ENCODE measurements at places on chromosomes 3 and 15.

DNA sequence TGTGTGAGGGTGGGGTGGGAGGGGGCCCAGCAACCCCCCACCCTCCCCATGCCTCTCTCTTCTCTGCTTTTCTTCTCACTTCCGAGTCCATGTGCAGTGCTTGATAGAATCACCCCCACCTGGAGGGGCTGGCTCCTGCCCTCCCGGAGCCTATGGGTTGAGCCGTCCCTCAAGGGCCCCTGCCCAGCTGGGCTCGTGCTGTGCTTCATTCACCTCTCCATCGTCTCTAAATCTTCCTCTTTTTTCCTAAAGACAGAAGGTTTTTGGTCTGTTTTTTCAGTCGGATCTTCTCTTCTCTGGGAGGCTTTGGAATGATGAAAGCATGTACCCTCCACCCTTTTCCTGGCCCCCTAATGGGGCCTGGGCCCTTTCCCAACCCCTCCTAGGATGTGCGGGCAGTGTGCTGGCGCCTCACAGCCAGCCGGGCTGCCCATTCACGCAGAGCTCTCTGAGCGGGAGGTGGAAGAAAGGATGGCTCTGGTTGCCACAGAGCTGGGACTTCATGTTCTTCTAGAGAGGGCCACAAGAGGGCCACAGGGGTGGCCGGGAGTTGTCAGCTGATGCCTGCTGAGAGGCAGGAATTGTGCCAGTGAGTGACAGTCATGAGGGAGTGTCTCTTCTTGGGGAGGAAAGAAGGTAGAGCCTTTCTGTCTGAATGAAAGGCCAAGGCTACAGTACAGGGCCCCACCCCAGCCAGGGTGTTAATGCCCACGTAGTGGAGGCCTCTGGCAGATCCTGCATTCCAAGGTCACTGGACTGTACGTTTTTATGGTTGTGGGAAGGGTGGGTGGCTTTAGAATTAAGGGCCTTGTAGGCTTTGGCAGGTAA, 8.1 kb downstream of the FAM131A start:
- DNase-seq, result no peak

DNA sequence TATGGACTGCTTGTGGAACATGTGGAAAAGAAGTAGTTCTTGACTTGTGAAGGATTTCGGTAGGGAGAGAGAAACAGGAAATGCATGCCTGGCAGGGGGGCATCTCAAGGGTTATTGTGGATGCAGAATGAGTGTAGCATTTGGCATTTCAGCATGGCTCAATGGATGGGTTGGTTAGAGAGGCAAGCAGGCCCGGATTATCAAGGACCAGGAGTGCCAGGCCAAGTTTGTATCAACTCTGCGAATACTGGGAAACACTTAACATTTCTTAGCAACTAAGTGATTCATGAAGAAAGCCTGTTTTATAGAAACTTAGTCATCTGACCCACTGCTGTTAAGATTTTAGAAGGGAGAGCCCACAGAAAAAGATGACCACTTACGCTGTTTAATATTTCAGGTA, 33.6 kb downstream of the KIF15 start:
- no peak for DNase-seq

DNA sequence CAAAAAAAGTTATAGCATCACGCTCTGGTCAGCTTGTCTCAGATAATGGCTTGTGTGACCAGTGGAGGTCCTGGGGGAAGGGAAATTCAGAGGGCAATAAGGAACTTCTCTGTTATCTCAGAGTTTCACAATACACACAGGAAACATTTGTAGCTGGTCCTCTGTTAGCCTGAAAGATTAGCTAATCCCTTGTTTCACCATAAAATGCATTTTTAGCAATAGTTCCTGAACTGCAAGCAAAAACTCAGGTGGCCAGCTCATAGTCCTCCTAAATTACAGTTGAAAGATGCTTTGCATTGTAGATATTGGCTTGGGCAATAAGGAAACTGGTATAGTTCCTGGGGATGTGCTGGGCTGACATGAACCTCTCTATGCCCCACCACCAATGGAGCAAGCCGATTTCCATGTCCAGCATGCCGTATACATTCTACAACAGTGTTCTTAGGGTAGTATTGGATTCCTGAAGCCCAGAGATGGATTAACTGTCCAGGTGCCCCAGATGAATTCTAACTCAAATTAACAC, 141.5 kb upstream of the TBL1XR1 start:
- DNase-seq, result no peak

DNA sequence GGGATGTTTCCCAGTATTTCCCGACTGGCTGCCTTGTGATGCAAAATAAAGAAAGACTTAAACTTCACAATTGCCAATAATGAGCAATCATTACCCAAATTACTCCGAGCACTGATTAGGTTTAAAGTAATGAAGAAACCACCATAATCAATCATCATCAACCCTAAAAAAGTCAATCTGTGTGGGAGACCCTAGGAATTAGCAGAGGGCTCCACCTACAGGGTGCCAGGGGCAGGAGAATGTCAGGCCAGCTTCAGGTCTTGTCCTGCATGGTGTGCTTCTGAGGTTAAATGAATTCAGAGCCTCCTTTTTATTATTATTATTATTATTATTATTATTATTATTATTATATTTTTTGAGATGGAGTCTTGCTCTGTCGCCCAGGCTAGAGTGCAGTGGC, 478.0 kb upstream of the ARRDC4 start:
- DNase-seq, result no peak

GRCh38 chr3:165669967-165670366, 167.3 kb downstream of the BCHE start:
- no peak for DNase-seq

DNA sequence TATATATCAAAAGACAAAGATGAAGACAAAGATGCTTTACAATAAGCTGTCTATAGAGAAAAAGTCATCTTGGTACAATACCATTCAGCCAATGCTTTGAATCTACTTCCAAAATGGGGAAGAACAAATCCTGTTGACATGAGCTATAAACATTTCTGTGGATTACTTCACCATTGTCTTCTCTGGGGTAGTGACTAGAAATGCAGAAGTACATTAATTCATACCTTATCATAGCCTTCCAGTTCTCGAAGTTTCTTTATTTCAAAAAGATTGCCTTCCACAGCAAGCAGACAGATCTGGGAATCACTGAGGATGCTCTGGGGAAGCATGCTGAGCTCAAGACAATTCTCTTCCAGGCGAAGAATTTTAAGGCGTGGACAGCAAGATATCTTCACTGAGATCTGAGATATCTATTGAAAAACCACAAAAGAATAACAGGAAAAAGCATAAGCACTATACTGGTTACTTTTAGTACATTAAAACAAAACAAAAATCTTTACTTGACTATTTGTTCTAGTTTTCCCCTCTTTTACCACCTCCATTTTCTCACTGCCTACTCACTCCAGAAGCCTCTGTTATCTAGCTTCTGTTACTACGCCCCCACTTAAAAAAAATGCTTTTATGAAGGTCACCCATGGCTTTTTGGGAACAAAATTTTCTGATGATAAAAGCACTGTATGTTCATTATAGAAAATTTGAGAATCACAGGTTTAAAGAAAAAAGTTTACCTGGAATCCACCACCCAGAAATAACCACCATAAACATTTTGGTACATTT, 3.6 kb downstream of the LRRC57 start:
- DNase-seq, result no peak

DNA sequence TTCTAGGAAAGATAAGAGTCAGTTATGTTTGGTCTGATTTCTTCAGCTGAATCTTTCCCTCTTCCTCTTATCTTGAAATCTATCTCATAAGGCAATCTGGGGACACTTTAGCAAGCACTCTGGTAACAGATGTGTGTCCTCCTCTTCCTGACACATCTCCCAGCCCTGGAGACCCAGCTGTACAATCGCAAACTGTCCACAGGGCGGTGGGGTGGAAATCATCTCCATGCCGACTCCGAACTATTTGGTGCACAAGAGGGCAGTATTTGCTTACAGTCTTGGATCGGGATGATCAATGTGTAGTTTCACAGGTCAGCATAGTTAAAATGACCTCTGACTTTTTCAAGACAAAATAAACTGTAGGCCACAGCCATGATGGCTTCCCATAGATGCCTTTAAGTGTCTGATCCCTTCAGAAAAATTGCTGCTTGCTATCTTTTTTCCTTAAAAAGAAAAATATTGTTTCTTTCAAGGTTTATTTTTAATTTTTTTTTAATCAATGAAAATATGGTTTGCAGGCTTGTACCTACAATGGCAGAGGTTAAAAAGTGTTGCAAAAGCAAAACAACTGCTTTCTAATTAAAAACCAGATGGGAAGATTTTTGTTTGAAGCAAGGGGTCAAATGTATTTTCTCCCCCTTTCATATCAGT, 17.7 kb downstream of the EEFSEC start:
- peak; percentile 36 for DNase-seq

- no peak for DNase-seq
Observed at GRCh38 chr3:15477951-15478639, 43.4 kb downstream of the COLQ start.

DNA sequence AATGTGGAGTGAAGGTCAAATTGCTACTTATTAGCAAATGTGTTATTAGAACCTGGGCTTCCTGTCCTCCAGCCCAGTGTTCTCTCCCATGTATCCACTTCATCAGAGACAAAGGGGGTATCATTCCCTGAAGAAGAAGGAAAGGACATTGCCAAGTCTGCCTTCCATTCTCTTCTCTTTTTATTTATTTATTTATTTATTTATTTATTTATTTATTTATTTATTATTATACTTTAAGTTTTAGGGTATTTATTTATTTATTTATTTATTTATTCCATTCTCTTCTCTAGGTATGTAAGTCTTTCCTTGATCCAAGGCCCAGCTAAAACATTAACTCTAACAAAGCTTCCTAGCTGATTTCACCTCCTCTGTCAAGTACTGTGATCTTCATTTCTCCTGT, 277.8 kb upstream of the DNAJC19 start:
- DNase-seq, result no peak

DNA sequence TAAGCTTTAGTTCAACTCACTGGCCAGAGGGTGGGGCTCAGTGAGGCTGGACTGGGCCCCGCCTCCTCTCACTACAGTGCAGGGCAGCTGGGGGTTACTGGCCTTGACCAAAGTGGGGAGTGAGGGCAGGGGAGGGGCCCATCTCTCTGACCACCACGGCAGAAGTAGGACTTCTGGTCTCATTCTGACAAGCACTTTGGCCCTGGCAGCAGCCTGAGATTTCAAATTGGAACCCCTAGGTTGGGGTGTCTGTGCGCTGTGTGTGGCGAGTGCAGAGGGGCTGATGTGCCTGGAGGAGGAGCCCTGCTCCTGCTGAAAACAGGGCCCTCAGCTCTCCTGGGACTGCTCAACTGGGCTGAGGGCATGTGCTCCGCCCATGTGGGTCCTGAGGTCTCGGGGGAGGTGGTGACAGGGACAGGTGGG, 60.3 kb upstream of the RPL32 start:
- no peak for DNase-seq

DNA sequence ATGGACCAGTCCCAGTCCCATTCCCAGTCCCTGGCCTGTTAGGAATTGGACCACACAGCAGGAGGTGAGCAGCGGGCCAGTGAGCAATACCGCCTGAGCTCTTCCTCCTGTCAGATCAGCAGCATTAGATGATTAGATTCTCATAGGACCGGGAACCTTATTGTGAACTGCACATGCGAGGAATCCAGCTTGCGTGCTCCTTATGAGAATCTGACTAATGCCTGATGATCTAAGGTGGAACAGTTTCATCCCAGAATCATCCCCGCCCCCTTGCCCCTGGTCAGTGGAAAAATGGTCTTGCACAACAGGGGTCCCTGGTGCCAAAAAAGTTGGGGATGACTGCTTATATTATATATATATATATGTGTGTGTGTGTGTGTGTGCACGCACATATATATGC, 63.1 kb downstream of the IFT57 start:
- DNase-seq, result no peak

GRCh38 chr15:98442379-98442833, 205.9 kb upstream of the IGF1R start:
- peak; percentile 36 for DNase-seq

DNA sequence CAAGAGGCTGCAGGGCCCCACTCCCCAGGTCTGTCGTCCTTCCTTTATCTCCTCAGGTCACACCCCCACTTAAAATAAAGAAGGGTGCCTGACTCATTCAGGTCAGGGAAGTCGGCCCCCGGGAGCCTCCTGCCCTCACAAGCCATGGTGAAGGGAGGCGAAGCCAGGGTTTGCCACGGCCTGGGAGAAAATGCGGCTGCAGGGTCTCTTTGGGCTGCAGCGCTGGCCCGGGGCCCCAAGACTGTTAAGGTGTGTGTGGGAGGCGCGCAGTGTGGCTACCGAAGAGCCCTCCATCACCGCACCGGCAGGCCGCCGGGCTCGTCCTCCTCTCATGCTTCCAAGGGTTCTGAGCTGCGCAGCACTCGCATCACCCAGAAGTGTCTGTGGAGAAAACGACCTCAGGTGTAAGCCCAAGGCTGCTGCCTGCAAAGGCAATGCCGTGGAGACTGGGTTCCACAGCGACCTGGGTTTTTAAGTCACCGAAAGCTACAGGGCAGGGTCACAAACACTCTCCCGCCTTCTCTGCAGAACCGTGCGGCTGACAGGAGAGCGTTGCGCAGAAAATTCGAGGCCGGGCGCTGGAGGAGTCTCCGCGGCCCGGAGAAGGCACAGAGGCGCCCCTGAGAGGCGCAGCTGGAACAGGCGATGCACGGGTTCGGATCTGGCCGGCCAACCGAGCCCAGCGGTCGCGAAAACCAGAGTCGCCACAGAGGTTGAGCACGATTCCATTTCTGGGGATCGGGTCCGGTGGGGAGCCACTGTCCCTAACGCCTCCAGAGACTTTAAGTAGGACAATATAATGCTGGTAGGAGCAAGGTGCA, 8.7 kb downstream of the FOXL2 start:
- no peak for DNase-seq

- DNase-seq, result no peak
Observed at GRCh38 chr15:65396283-65396964, 18.6 kb upstream of the IGDCC3 start.

DNA sequence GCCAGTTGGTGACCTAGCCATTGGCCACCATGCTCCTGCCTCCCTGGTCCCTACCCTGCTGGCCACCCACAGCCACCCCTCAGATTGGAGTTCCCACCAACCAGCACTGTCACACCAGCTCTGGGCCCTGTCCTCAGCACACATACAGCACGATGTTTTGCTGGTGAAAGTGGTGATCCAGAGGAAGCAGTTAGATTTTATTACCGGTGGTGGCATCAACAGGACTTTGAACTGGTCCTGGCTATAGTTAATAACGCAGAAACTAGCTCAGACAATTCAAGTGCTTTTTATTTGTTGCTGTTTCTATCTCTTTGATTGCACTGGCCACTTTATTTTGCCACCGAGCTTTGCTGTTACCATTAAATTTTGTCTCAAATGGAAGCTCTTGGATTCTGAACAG, 16.4 kb upstream of the KLHL24 start:
- no peak for DNase-seq

GRCh38 chr15:89926158-89926557, 13.4 kb upstream of the ARPIN start:
- no peak for DNase-seq

All from Panc1 (cell line).